Gastrocnemius medialis (tissue), 4 donors: ENCODE measurements at places on chromosomes 7 and 10. TPM values are rescaled to one million over a fixed set of nuclear protein-coding genes. Genes with fewer than 3 reads are reported as not detected.

Gene PPP1R17
- total RNA-seq: not detected

Gene STOX1
- total RNA-seq: 0.10 TPM

Gene ASB4
- total RNA-seq: 24.1 TPM

Gene MINDY4
- total RNA-seq: 4.3 TPM

Gene ST7
- 5.5 TPM for total RNA-seq

Gene ABLIM1
- 193 TPM for total RNA-seq

Gene SPAM1
- not detected for total RNA-seq

Gene CTAGE4
- not detected for total RNA-seq

Gene OR2A5
- total RNA-seq: not detected

Gene NEURL1
- total RNA-seq: 147 TPM

Gene CNPY1
- total RNA-seq: not detected

DNA sequence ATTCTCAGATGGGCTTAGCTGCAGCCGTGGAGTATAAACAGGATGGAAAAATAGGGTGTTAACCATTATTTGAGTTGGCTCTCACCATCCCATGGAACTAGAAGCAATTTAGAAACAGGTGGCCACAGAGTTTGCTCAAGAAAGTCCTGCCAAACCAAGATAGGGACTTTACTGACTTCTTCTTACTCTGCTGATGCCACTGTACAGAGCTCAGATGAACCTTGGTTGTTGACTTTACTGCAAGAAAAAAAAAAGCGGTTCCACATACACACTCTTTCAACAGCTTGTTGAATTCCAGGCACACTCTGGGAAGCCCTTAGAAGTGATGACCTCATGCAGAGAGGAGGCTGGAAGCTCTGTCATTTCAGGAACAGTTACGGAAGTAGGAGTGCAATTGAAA is 753.4 kb downstream of the NRG3 start:
- DNase-seq: no peak
- H3K27ac ChIP-seq: no peak overlapping the region
- no peak overlapping the region for H3K4me3 ChIP-seq
- no peaks in the 10 kb centered on the region for H3K27me3 ChIP-seq
- H3K36me3 ChIP-seq: no peaks in the 10 kb centered on the region
- no peaks in the 10 kb centered on the region for H3K4me1 ChIP-seq

DNA sequence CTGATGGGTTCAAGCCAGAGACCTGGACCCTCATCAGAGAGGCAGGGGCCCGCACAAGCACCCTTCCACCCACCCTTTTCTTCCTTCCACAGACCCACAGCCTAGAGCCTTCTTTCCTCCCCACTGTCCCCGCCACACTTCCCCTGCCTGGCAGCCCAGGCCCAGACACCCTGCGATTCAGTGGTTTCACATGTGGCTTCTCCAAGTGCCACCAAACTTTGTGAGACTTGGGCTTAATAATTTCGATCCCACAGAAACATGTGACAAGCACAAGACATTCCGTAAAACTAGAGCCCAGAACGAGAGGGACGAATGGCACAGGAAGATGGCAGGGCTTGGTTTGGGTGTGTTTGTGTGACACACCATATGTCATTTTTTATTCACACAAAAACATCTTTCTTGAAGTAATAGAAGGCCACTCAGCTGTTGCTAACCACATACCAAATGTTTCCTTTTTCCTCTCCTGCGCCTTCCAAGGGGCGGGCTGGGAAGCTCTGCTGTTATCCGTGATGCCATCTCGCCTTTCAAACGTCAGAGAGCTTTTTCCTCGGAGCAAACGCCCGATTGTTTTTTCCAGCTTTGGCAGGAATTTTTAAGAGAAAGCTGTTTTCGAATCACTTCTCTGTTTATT is 162.9 kb downstream of the GRK5 start:
- peaks cover 46% of the 10 kb centered on the region for H3K4me1 ChIP-seq
- H3K36me3 ChIP-seq: no peaks in the 10 kb centered on the region
- H3K27me3 ChIP-seq: no peaks in the 10 kb centered on the region
- H3K27ac ChIP-seq: peak overlapping the region; percentile 72

DNA sequence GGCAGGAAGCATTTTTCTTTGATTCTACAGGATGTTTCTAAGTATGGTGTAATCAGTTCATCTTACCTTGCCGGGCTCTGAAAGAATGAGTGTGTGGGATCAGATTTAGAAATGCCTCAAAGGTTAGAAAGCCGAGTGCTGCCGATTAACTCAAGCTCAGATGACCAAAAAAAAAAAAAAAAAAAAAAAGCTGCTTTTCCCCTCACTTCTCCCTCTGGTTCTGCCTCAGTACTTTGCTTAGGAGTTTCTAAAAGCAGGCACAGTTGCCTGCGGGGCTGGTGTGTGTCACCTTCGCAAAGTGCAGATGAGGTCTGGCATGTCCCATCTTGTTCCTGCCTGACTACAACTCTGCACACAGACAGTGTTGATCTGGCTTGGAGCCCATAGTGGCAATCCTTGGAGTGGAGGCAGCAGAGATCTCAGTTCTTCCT is 47.0 kb downstream of the KIAA1217 start:
- H3K4me3 ChIP-seq: peak overlapping the region; percentile 5
- H3K4me1 ChIP-seq: peaks cover 99% of the 10 kb centered on the region
- no peaks in the 10 kb centered on the region for H3K36me3 ChIP-seq
- H3K27me3 ChIP-seq: no peaks in the 10 kb centered on the region

- H3K36me3 ChIP-seq: no peaks in the 10 kb centered on the region
- no peaks in the 10 kb centered on the region for H3K4me1 ChIP-seq
- no peaks in the 10 kb centered on the region for H3K27me3 ChIP-seq
- H3K27ac ChIP-seq: no peak overlapping the region
Observed at GRCh38 chr10:121330563-121330962, 267.7 kb downstream of the FGFR2 start.

- H3K4me1 ChIP-seq: peaks cover 7% of the 10 kb centered on the region
- no peaks in the 10 kb centered on the region for H3K27me3 ChIP-seq
- no peak for DNase-seq
- no peaks in the 10 kb centered on the region for H3K36me3 ChIP-seq
Observed at GRCh38 chr7:67550801-67551436, 554.3 kb downstream of the TYW1 start.

GRCh38 chr10:11782793-11783557 is 40.2 kb upstream of the PROSER2 start:
- no peak for DNase-seq
- H3K4me1 ChIP-seq: no peaks in the 10 kb centered on the region
- H3K27me3 ChIP-seq: no peaks in the 10 kb centered on the region

DNA sequence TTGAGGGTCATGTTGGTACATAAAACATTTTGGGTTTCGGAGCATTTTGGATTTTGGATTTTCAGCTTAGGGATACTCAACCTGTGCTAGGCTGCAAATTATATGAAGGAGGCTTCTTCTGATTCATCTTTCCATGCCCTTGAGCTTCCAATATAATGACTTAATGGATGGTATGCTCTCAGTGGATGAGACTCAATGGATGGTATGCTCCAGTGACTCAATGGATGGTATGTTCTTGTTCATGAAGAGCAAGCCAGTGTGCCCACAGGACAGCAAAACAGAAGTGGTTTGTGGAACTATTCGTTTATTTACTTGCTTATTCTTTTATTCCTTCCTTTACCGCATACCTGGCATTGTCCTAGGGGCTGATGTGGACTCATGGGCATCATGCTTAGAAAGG is 969.6 kb downstream of the LRMDA start:
- no peak overlapping the region for H3K4me3 ChIP-seq

DNA sequence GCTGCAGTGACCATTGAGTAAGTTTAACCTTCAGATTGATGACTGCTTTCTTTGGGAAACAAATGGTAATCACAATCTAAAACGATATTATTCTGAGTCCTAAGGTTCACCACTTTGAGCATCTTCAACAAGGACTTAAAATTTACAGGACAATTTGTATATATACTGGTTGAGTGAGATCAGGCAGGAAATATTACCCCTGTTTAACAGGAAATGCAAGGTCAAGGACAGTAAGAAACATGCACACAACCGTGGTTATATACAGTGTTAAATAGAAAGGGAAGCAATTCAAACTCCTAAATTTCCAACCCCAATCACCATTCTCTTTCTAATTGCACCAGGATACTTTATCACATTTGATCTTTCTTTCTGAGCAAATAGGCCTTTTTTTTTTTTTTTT is 96.1 kb downstream of the ZNF277 start:
- no peaks in the 10 kb centered on the region for H3K36me3 ChIP-seq
- H3K27me3 ChIP-seq: no peaks in the 10 kb centered on the region
- no peak for DNase-seq
- H3K4me3 ChIP-seq: no peak overlapping the region

DNA sequence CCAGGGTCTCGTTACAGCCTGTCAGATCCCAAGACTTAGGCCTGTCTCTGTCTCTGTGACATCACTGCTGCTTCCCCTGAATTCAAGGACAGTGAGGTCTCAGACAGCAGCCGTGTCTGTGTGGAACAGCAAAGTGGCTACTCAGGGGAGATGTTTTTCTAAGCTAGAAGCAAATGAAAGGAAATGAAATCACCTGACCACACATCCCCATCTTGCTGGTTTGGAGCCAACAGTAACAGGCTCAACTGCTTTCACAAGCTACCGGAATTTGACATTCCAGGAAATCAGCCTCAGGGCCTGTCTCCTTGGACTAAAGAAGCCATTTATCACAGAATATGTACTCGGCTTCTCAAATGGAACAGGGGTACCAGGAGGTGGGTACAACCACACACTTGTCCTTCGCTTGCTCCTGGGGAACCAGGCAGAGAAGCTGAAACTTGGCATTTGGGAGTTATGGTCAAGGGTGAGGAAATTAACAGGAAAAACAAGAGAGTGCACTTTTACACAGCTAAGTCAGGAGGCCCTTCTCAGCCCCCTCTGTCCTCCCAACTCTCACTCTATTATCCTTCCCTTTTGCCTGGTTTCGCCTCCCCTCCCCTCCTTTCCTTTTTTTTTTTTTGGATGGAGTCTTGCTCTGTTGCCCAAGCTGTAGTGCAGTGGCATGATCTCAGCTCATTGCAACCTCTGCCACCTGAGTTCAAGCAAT is 73.2 kb downstream of the SPDYE5 start:
- H3K36me3 ChIP-seq: peaks cover 32% of the 10 kb centered on the region
- H3K4me1 ChIP-seq: peaks cover 3% of the 10 kb centered on the region
- no peak for DNase-seq
- peak overlapping the region; percentile 46 for H3K27ac ChIP-seq
- H3K27me3 ChIP-seq: no peaks in the 10 kb centered on the region

GRCh38 chr7:99953649-99954048 is 22.2 kb downstream of the AZGP1 start:
- no peak overlapping the region for H3K27ac ChIP-seq
- H3K27me3 ChIP-seq: peaks cover 2% of the 10 kb centered on the region
- DNase-seq: peak; percentile 26
- no peaks in the 10 kb centered on the region for H3K36me3 ChIP-seq
- no peaks in the 10 kb centered on the region for H3K4me1 ChIP-seq

GRCh38 chr7:16669581-16669980 is 23.6 kb downstream of the BZW2 start:
- no peak overlapping the region for H3K4me3 ChIP-seq
- H3K27ac ChIP-seq: peak overlapping the region; percentile 89
- no peaks in the 10 kb centered on the region for H3K27me3 ChIP-seq
- no peak for DNase-seq

DNA sequence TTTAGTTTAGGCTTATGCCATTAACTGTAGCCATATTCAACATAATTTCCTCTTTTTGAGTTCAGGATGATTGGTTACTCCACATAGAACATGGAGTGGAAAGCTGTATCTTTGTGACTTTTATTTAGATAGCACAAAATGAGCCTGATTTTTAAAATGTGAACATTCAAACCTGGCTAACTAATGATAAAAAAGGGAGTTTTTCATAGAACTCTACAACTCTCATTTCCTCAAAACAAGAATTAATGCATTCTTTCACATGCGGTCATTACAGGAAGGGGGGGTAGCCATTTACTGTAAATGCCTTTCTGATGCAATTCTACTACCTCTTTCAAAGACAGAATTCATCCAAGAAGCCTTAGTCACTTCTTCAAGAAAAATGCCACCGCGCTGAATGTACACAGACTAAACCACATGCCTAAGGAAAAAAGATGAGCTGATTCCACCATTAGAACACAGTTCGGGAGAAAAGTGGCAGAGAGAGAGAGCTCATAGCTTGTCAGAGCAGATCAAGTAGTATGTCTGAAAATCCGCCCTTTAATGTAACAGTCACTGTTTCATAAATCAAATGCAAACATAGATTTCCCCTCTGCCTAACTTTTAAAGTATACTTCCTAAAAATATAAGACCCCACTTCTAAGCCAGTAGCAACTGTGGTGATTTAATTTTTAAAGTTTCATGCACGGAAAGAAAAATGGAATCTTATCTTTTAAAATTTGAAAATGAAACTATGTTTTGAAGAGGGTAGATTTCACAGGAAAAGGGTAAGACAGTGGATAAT is 226.4 kb upstream of the KLF14 start:
- H3K4me1 ChIP-seq: peaks cover 72% of the 10 kb centered on the region
- H3K36me3 ChIP-seq: no peaks in the 10 kb centered on the region
- no peaks in the 10 kb centered on the region for H3K27me3 ChIP-seq
- H3K4me3 ChIP-seq: no peak overlapping the region
- H3K27ac ChIP-seq: peak overlapping the region; percentile 39

DNA sequence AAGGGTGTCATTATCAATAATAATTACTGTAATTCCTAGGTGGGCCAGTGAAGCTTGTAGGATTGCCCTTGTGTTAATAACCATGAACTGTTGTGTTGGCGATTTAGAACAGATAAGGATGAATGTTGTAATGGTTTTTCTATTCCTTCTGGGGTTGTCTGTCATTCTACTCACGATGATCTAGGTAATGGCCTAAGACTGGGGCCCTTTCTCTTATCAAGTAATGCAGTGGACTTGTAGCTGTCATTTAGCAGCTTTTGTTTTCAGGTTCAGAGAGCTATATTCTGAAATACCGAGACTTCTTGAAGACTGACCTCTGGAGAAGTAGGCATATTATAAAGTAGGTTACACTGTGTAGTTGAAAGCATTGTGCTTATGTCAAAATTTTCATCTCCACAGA is 110.2 kb downstream of the TAF3 start:
- no peak overlapping the region for H3K27ac ChIP-seq
- no peaks in the 10 kb centered on the region for H3K36me3 ChIP-seq

DNA sequence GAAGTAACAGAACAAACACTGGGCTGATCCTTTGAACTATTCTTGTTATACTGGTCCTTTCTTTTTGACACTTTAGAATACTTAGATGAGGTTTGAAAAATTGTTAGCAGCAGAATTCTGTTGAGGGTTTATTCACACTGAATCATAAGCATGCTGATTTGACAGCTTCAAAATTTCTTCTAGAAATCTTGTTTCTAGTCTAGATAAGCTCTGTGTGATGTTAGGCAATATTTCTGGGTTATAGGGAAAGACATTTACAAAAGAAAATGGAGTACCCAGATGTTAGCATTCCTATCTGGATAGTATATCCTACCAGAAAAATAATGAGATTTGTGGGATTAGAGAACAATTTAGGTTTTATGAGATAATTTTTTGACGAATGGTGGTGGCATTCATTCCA is 12.1 kb downstream of the CSTF2T start:
- peaks cover 11% of the 10 kb centered on the region for H3K4me1 ChIP-seq
- no peaks in the 10 kb centered on the region for H3K36me3 ChIP-seq
- H3K4me3 ChIP-seq: no peak overlapping the region
- no peaks in the 10 kb centered on the region for H3K27me3 ChIP-seq
- DNase-seq: no peak

GRCh38 chr7:34838329-34838728 is 180.3 kb downstream of the NPSR1 start:
- H3K27ac ChIP-seq: no peak overlapping the region
- no peaks in the 10 kb centered on the region for H3K4me1 ChIP-seq
- no peak overlapping the region for H3K4me3 ChIP-seq
- no peak for DNase-seq
- H3K36me3 ChIP-seq: no peaks in the 10 kb centered on the region
- H3K27me3 ChIP-seq: no peaks in the 10 kb centered on the region

- no peak for DNase-seq
- no peak overlapping the region for H3K4me3 ChIP-seq
- peak overlapping the region; percentile 48 for H3K27ac ChIP-seq
- no peaks in the 10 kb centered on the region for H3K36me3 ChIP-seq
- no peaks in the 10 kb centered on the region for H3K27me3 ChIP-seq
Observed at GRCh38 chr10:31062856-31063255, 31.2 kb upstream of the ZNF438 start.
